Osteocyte (in vitro differentiated cells): ENCODE measurements at places on chromosomes 7 and 10. TPM values are rescaled to one million over a fixed set of nuclear protein-coding genes. Genes with fewer than 3 reads are reported as not detected.

DNA sequence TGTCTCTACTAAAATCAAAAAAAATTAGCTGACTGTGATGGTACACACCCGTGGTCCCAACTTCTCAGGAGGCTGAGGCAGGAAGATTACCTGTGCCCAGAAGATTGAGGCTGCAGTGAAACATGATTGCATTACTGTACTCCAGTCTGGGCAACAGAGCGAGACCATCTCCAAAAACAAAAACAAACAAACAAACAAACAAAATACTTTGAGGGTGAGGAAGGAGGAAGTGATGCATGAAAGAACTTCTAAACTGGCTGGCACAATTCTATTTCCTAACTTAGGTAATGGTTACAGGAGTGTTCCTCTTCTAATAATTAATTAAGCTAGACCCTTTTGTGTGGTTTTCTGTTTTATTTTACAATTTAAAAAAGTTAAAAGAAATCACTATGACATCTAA is 15.5 kb downstream of the WAPL start:
- no peaks in the 10 kb centered on the region for H3K27me3 ChIP-seq
- no peak overlapping the region for H3K27ac ChIP-seq
- H3K36me3 ChIP-seq: peaks cover 9% of the 10 kb centered on the region
- DNase-seq: no peak
- peaks cover 5% of the 10 kb centered on the region for H3K4me1 ChIP-seq

DNA sequence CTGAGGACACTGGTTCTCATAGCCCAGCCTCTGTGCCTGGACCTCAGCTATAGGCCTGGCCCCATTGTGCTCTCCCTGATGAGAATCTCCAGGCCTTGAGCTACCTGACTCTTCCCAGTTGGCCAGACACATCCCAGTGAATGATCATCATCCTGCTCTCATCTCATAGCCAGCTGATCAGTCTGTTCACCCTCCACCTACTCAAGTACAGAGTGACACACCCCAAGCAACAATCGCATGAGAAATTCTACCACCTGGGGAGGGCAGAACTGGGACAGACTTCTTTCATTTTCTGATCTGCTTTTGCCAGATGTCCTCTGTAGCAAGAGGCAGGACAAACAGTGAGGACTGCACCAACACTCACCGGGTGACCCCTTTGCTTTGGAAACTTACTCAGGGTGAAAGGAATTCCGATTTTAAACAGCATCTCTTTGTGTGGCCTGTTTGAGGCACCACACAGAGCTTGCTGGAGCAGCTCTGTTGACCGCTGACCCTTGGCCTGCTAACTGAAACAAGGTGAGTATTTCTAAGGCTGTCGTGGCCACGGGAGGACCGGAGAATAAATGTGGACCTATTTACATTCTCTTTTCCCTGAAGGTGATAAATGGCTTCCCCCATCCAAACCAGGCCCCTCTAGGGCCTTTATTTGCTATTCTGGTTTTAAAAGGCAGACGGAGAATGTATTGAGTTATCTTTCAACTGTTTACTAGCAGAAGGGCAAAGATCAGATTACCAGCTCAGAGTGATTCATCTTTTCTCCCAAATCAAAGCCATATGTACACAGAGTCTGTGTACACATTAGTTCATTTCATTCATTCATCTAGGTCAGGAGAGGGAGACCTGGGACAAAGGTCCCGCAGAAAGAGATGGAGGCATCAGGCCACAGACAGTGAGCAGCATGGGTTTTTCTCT is 181.4 kb upstream of the TNS3 start:
- peaks cover 51% of the 10 kb centered on the region for H3K4me1 ChIP-seq
- H3K4me3 ChIP-seq: no peak overlapping the region
- peak overlapping the region; percentile 88 for H3K27ac ChIP-seq
- no peak for DNase-seq
- H3K36me3 ChIP-seq: no peaks in the 10 kb centered on the region
- H3K27me3 ChIP-seq: no peaks in the 10 kb centered on the region

DNA sequence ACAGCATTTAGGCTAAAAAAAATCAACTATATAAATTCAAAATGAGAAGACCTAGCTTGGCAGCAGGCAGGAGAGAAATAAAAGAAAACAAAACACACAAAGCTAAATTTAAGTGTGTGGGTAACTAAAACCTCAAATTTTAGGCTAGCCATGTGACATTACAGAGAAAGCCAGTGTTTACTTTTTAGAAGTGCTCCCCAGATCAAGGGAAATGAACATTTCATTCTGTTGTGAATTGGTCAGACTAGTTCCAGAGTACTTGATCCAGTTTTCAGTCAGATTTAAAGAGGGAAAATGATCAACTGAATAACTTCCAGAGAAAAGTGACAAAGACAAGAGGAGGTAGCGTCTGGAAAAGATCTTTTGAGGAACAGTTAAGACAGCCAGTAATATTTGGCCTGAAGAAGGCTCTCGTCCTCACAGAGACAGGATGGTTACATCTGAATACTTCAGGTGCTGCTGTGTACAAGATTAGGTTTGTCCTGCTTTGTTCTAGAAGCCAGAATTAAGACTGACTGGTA is 563.4 kb downstream of the KCNMA1 start:
- DNase-seq: peak; percentile 6
- no peak overlapping the region for H3K4me3 ChIP-seq
- H3K27me3 ChIP-seq: no peaks in the 10 kb centered on the region
- H3K27ac ChIP-seq: peak overlapping the region; percentile 53
- peaks cover 17% of the 10 kb centered on the region for H3K4me1 ChIP-seq
- peaks cover 63% of the 10 kb centered on the region for H3K36me3 ChIP-seq

DNA sequence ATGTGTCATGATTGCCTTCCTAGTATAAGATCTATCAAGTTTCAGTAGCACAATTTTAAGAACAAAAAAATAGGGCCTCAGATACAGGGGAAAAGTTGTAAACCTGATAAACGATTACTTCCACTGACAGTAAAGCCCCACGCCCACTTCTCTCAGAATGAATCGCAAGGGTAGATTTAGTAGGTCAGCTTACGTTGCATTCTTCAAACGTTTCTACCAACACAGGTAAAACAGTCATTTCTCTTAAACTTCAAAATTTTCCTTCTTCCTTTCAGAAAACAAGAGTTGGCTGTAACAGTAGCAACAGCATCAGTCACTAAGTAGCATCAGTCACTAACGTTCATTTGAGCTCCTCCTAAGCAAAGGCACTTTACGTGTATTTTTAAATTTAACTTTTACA is 221.5 kb downstream of the ADAM12 start:
- H3K36me3 ChIP-seq: peaks cover 8% of the 10 kb centered on the region
- H3K4me1 ChIP-seq: peaks cover 29% of the 10 kb centered on the region
- no peak for DNase-seq
- no peak overlapping the region for H3K27ac ChIP-seq
- no peaks in the 10 kb centered on the region for H3K27me3 ChIP-seq
- no peak overlapping the region for H3K4me3 ChIP-seq

CACUL1 gene
- total RNA-seq: 34.0 and 37.5 TPM in 2 replicates
